ENCODE measurements at places on chromosomes 7 and 10.

DNA sequence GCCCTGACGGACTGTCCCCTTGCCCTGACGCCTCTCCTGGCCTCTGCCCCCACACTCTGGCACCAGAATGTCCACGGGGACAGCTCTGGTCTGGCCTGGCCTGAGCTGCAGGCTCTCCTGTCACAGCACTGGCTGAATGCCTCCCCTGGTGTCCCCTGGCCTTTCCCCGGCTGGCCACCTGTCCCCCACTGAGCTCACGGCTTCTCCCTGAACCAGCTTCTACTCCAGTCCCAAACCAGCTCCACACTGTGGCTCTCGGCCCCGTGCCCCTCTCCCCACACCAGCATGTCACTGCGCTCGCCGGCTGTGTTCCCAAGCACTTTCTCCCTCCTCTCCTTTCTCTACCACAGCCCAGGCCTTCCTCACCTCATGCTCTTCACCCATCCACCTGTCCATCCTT is 386.4 kb downstream of the DNAJB6 start:
- DNase-seq, result no peak

- no peak for DNase-seq
Measured at GRCh38 chr7:27651702-27652101, 11.0 kb downstream of the HIBADH start.

- DNase-seq, result no peak
Measured at GRCh38 chr7:152849128-152849527, 89.6 kb downstream of the ACTR3B start.

GRCh38 chr10:6185039-6185716 is 17.6 kb upstream of the PFKFB3 start:
- DNase-seq, result no peak

- DNase-seq, result no peak
Measured at GRCh38 chr10:45379891-45380540, 6.0 kb downstream of the ALOX5 start.

GRCh38 chr10:49115015-49115795 is at the start of gene VSTM4:
TSS of gene VSTM4 (minus strand) at chr10:49115522. CDS start at chr10:49115485, 37 bp downstream.
- no peak for DNase-seq

DNA sequence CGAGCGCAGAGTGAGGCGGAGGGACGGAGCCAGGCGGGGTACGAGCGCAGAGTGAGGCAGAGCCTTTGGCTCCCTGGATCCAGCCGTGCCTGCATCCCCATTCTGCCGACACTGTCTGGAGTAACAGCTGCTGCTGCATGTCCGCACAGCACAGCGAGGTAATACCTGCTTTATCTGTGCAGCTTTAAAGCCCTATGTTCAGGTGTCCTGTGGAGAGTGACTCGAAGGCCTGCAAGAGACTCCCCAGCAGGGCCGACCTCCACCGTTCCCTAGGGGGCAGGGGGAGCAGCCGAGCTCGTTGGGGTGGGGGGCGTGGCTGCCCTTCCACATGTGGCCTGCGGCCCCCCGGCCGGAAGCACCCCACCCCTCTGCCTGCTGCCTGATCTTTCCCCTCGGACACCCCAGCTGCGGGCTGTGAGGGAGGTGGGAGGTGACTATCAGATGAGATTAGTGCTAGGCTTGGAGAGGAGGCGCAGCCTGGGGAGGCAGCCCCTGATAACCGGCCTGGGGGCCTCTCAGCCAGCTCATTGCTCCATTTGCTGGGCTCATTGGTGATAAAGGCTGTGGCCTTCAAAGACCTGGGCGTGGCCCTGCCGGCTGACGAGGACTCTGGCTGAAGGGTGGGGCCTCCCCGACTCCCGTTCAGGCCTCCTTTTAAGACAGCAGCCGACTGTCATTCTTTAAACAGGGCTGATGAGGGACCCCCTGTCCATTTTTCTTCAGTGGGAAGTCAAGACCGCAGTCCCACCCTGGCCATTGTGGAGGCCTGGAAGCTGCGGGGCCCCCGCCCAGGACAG is 8.0 kb downstream of the VENTX start:
- DNase-seq, result no peak

DNA sequence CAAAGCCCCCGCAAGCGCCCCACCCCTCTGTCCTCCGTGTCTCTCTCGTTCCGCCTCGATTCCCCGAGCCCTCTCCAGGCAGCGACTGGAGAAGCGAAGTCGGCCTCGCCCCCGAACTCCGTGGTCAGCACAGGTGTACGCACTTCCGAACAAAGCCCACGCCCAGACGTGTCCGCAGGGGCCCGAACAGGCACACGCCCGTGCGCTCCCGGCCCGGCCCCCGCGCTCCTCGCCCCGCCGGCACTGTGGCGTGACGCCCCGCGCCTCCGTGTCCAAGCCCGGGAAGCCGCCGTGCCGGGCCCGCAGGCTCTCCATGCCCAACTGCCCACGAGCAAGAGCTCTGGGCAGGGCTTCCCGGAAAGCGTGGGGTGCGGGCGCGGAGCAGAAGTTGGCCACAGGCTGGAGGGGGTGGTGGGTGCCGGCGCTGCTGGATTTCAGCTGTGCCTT is 662 bp downstream of the NRCAM start:
- no peak for DNase-seq

Measured in activated T-cell treated with anti-CD3 and anti-CD28 coated beads for 1 hour (primary cell).